ENCODE measurements at places on chromosomes 16 and 17.

- no peak for DNase-seq
These were observed 31.5 kb downstream of the MPRIP start for GRCh38 chr17:17073581-17074403.

GRCh38 chr16:85132456-85133289 is 20.4 kb upstream of the CIBAR2 start:
- no peak for DNase-seq

GRCh38 chr16:27154705-27155521 is 48.4 kb upstream of the KDM8 start:
- no peak for DNase-seq

- DNase-seq = no peak
These were observed 22.1 kb upstream of the RPL38 start for GRCh38 chr17:74181341-74181740.

- no peak for DNase-seq
These were observed 18.1 kb downstream of the MAP3K14 start for GRCh38 chr17:45298546-45299285.

DNA sequence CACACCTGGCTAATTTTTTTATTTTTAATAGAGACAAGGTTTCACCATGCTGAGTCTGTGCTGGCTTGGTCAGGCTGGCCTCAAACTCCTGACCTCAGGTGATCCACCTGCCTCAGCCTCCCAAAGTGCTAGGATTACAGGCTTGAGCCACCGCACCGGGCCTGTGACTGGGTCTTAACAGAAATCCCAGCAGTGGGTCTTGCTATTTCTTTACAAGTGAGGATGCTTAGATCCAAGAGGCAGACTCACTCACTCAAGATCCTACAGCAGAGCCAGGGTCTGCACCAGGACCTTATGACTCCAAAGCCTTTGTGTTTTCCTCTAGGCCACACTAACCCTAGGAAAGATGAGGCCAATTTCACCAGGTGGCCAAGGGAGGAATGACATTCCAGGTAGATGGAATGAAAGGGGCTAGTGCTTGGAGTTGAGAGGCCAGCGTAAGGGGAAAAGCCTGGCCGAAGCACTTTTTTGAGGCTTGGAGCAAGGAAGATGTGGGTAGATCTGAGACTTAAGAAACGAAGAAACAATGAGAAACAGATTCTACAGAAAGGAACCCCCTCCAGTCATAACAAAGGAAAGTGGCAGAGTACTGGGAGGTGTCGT is 5.7 kb upstream of the STAT5A start:
- no peak for DNase-seq

- DNase-seq = no peak
These were observed 41.5 kb upstream of the YPEL2 start for GRCh38 chr17:59289981-59290301.

GRCh38 chr17:47423406-47424295 is 99.9 kb downstream of the EFCAB13 start:
- no peak for DNase-seq

- DNase-seq = no peak
These were observed 916.1 kb downstream of the KCNJ2 start for GRCh38 chr17:71085238-71086033.

DNA sequence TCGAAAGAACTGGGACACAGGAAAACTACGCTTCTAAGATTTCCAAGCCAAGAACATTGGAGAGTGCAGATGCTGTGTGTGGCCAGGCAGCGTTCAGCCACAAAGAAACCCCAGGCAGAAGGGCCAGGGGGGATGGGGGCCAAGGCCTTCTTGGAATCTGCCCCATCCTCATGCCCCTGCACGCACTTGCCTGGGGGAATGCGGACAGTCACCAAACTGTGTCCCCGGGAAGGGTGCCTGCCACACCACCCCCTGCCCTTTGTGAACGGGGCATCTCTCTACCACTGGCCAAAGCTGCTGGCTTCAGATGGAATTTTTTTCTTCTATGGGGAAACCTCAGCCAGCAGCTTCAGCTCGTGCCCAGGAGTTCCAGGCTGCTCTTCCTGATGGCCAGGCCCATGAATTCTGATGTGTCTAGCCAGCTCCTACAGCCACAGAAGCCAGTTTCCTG is 32.0 kb upstream of the DNAH17 start:
- no peak for DNase-seq

DNA sequence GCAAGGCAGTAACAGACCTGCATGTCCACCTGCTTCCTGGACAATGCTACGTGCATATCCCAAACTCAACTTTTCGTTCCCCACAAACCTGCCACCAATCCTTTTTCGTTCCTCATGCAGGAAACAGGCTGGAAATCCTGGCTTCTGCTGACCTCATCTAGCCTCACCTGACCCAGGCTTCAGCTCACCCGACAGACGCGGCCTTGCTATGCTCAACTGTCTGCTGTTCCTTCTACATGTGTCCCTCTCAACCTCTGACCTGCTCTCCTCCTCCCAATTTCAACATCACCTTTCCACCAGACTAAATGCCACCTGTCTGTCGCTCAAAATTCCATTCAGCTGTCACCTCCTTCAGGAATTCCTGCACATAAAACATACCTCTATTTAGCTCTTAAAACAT is 44.5 kb downstream of the XPO6 start:
- DNase-seq = no peak

GRCh38 chr17:37842401-37842800 is 81.8 kb upstream of the TBC1D3K start:
- no peak for DNase-seq

Measured in astrocyte of the cerebellum (primary cell).